ENCODE measurements at places on chromosomes 16 and 17.
A peak's percentile ranks its signal among the peaks of the same experiment; 100 is the strongest.

DNA sequence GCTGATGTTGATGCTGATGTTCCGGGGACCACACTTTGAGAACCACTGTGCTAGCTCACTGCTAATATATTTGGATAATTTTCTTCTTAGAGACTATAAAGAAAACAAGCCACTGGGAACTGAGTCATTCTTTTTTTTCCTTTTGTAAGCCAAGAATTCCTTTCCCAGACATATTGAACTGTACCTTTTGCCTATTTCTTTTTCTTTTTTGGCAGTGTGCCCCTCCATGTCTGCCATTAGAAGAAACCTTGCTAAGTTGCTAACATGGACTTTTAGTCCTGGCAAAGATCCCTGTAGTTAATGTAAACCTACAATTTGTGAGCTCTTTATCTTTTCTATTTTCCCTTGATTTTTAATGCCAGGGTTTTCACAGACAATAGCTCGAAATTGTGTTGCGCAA is 17.3 kb upstream of the ERCC4 start:
- DNase-seq: no peak

DNA sequence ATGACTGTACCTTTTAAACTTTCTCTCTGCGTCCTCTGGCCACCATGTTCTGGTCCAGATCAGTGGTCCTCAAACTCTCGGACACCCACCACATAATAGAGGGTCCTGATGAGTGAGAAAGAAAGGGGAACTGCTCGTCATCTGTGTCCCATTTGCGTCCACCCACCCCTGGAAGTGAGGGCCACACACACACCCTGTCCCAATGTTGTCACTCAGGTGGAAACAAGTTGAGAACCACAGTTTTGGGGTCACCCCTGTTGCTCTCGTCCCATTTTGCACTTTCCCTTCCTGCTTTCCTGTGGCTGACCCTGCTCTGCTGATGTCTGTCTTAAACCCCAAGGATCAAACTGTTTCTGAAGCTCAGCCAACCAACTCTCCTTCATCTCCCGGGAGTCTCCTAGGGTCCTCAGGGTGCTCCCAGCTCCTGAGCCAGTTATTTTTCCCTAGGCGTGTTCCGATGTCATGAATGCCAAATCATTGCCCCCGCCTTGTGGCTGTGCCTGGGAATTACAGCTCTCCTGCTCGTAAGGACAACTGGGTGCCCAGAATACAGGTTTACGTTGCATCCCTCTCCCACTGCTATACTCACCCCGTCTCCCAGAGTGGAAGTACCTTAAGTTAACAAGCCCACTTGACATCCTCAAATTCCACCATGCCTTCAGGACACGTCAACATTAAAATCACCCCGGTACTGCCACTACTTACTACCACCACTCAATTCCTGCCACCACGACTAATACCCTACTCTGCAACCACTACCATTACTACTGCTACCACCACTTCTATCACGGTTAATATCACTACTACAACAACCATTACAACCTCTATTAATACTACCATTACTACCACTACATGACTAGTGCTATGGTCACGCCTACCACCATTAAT is 26.0 kb upstream of the HNF1B start:
- peak; percentile 19 for DNase-seq

DNA sequence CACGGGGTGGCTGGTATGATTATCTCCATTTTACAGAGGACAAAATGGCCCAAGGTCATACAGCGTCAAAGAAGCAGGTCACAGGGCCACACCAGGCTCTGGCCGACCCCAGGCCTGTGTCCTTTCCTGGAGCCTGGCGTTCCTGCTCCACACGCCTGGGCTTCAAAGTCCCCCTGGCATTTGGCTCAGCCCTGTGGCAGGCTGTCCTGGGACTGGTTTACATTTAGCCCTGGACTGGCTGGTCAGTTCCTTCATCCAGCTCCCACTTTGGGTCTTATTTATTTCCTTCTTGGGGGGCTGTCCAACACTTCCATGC is 15.3 kb downstream of the TBX2 start:
- DNase-seq: no peak

- DNase-seq: no peak
Observed at GRCh38 chr16:55663765-55664677, 8.2 kb downstream of the SLC6A2 start.

- DNase-seq: no peak
Observed at GRCh38 chr17:39261286-39261685, 35.5 kb upstream of the STAC2 start.

GRCh38 chr16:71441348-71442050 is 355 bp downstream of the TLE7 start:
- no peak for DNase-seq

All from foreskin melanocyte (primary cell).